Adipose tissue (tissue), 3 donors: ENCODE measurements at places on chromosomes 6 and 20. TPM values are rescaled to one million over a fixed set of nuclear protein-coding genes. Genes with fewer than 3 reads are reported as not detected.

Gene DNMT3B
- polyA plus RNA-seq: 0.42 TPM

Gene POU3F2
- not detected for polyA plus RNA-seq

Gene MTFR2
- 0.38 TPM for polyA plus RNA-seq

Gene CBLN4
- 0.79 TPM for polyA plus RNA-seq

Gene SLC16A10
- 2.4 TPM for polyA plus RNA-seq

Gene PPIL6
- 3.0 TPM for polyA plus RNA-seq

Gene SLC35D3
- not detected for polyA plus RNA-seq

Gene PPT2
- polyA plus RNA-seq: 13.2 TPM

Gene PERP
- 24.0 TPM for polyA plus RNA-seq

Gene PTK6
- 3.6 TPM for polyA plus RNA-seq

Gene SIRPA
- 25.4 TPM for polyA plus RNA-seq

Gene GDAP1L1
- polyA plus RNA-seq: 0.06 TPM

Gene DYNLRB1
- 166 TPM for polyA plus RNA-seq

Gene PPDPF
- 203 TPM for polyA plus RNA-seq

Gene B4GALT5
- 22.7 TPM for polyA plus RNA-seq

Gene PDE7B
- 0.38 TPM for polyA plus RNA-seq

Gene TRIM10
- polyA plus RNA-seq: not detected

Gene ADAM33
- 24.2 TPM for polyA plus RNA-seq

Gene CNPY3
- polyA plus RNA-seq: 61.0 TPM

Gene NKAIN4
- polyA plus RNA-seq: not detected

Gene FAM83B
- polyA plus RNA-seq: 0.09 TPM

Gene RIPPLY2
- polyA plus RNA-seq: 0.07 TPM

Gene NOX3
- polyA plus RNA-seq: not detected

Gene STX11
- polyA plus RNA-seq: 84.1 TPM

Gene NKAIN2
- 0.67 TPM for polyA plus RNA-seq
